Hair follicle dermal papilla cell (primary cell): ENCODE measurements at places on chromosomes 4 and X. TPM values are rescaled to one million over a fixed set of nuclear protein-coding genes. Genes with fewer than 3 reads are reported as not detected.

Gene ACSL4
- total RNA-seq, result 125 and 133 TPM in 2 replicates

Gene GIMD1
- 0.12 TPM in 1 of 2 replicates, not detected in the other for total RNA-seq

Gene CENPE
- total RNA-seq, result 2.3 and 2.4 TPM in 2 replicates

Gene OPHN1
- 10.1 and 12.4 TPM in 2 replicates for total RNA-seq

Gene CSAG2
- total RNA-seq, result not detected in 2 replicates

Gene HPRT1
- total RNA-seq, result 6.8 and 7.6 TPM in 2 replicates

Gene CD38
- not detected in 2 replicates for total RNA-seq

Gene EDA2R
- total RNA-seq, result 14.4 and 19.6 TPM in 2 replicates

Gene BEX2
- 0.73 and 0.97 TPM in 2 replicates for total RNA-seq

Gene CABS1
- not detected in 2 replicates for total RNA-seq

Gene RNF113A
- 12.8 and 12.9 TPM in 2 replicates for total RNA-seq

Gene NUDT6
- 4.1 and 4.4 TPM in 2 replicates for total RNA-seq
